Mesothelial cell of epicardium (in vitro differentiated cells): ENCODE measurements at places on chromosomes 3 and 15. TPM values are rescaled to one million over a fixed set of nuclear protein-coding genes. Genes with fewer than 3 reads are reported as not detected.

ZNF620 gene
- 15.1 to 16.7 TPM (median 15.8 TPM) in 3 replicates for total RNA-seq

GOLGA8M gene
- 3.0 to 3.9 TPM (median 3.6 TPM) in 3 replicates for total RNA-seq

GRCh38 chr15:59244337-59244736, 37.7 kb downstream of the LDHAL6B start:
- H3K4me1 ChIP-seq, result no peaks in the 10 kb centered on the region
- H3K27me3 ChIP-seq, result no peaks in the 10 kb centered on the region
- DNase-seq, result no peak

DNA sequence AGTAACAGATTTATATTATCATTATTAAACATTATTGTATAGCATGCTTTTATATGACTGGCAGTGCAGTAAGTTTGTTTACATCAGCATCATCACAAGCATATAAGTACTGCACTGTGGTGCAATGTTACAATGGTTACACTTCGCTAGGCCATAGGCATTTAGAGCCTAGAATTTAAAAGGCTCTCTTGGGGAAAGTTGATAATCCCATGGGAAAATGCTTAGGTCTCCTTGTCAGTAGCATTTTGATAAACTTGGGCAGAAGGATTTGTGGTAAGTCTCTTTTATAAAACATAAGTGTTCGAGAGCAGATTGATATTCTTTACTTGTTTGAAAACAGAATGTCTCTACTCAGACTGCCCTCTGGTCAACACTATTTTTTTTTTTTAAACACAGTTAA, 7.5 kb downstream of the DTWD1 start:
- H3K36me3 ChIP-seq, result peaks cover 35% of the 10 kb centered on the region
- no peak overlapping the region for H3K27ac ChIP-seq
- H3K4me1 ChIP-seq, result peaks cover 15% of the 10 kb centered on the region
- no peak overlapping the region for H3K4me3 ChIP-seq
- H3K27me3 ChIP-seq, result no peaks in the 10 kb centered on the region

- no peaks in the 10 kb centered on the region for H3K36me3 ChIP-seq
- H3K27me3 ChIP-seq, result no peaks in the 10 kb centered on the region
- DNase-seq, result no peak
- peak overlapping the region; percentile 76 for H3K27ac ChIP-seq
- H3K4me1 ChIP-seq, result peaks cover 42% of the 10 kb centered on the region
Observed at GRCh38 chr3:15803921-15804320, 6.1 kb upstream of the ANKRD28 start.

DNA sequence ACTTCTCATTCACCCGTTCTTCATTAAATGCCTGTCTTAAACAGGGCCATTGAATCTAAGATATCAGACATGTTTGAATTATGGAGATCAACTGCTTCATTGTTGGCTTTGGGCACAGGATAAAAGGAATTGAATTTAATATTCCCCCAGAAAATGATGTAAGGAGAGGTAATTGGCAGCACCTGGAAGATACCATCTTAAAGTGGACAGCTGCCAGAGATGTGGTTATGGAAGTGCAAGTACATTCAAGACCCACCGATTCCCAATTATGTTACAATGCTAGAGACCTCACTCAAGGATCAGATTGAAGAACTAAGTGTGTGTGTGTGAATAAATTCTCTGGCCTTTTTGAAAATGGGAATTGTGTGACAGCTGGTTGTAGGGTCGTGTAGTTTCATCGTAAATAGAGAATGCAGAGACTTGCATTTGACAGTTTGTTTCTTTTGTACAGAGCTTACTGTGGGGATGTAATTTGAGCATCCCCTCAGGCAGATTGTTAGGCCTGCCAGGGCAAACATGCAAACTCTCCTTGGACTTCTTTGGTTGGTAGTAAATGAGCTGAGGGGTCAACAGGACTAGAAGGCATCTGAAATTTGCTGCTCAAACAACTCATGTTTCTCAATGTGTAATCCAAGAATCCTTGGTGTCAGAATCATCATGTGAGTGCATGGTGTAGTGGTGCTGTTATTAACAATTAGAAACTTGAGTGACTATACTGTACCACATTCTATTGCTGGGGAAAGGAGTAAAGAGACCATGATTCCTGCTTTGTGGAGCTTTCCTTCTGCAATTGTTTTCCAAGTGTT, 359.2 kb upstream of the THRB start:
- peaks cover 2% of the 10 kb centered on the region for H3K36me3 ChIP-seq
- H3K4me1 ChIP-seq, result peaks cover 23% of the 10 kb centered on the region
- no peaks in the 10 kb centered on the region for H3K27me3 ChIP-seq

DNA sequence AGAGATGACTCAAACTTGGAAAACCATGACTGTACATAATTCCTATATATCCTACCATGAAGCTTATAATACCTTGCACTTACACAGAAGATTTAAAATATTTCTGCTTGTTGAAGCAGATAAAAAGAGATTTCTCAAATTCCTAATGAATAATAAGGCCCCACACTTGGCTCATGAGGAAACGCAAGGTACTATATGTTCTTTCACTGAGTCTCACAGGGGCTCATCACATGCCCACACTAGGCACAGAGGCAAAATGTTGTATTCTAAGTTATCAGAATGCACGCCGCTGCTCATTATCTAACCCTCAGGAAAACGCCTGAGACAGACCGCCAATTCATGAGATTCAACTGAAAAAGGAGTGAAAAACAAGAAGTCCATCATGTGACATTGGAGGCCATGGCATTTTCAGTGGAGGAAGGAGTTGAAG, 5.6 kb downstream of the MYO1E start:
- no peak overlapping the region for H3K4me3 ChIP-seq
- peaks cover 12% of the 10 kb centered on the region for H3K27me3 ChIP-seq
- peaks cover 8% of the 10 kb centered on the region for H3K4me1 ChIP-seq
- H3K36me3 ChIP-seq, result no peaks in the 10 kb centered on the region
- no peak overlapping the region for H3K27ac ChIP-seq
